ENCODE measurements at places on chromosomes 13 and 19.

- peak; percentile 25 for DNase-seq
Measured at GRCh38 chr13:112970552-112971287, 1.7 kb downstream of the MCF2L start.

DNA sequence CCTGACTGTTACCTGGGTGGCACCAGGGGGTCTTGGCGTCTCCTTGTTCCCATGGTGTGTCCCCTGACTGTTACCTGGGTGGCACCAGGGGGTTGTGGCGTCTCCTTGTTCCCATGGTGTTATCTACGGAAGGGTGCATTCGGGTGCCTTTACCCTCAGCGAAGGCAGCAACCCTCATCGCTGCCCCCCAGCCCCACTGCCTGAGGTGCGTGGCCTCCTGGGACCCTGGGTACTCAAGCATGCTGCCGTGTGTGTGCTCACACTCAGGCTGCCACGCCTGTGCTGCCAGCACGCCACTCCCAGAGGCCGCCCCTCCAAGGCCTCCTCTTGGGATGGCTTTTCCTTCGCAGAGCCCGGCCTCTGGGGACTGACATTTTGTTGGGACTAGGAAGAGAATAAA lies 25.1 kb downstream of the TFDP1 start:
- DNase-seq = no peak

GRCh38 chr13:48162217-48162616 lies 67.3 kb upstream of the MED4 start:
- DNase-seq = no peak

- DNase-seq = peak; percentile 96
Measured at GRCh38 chr19:35124098-35125060, 8.8 kb downstream of the FXYD3 start.

DNA sequence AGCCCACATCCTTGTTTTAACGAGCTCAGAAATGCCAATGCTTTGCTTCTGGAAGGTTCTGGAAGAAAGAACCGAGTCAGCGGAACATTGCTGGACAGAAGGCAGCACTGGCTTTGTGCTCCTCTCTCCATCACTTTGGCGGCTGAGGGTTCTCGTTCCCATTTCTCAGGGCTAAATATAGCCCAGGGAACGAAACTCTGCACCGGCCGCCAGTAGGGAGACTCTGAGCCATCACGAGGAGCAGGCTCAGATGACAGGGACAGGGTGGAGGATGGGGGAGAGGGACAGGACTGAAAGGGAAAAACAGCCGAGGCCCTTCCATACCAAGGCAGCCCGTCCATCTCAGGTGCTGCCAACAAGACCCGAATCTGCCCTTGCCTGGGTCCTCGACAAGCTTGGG lies 166.4 kb downstream of the CACNA1A start:
- DNase-seq = peak; percentile 29

DNA sequence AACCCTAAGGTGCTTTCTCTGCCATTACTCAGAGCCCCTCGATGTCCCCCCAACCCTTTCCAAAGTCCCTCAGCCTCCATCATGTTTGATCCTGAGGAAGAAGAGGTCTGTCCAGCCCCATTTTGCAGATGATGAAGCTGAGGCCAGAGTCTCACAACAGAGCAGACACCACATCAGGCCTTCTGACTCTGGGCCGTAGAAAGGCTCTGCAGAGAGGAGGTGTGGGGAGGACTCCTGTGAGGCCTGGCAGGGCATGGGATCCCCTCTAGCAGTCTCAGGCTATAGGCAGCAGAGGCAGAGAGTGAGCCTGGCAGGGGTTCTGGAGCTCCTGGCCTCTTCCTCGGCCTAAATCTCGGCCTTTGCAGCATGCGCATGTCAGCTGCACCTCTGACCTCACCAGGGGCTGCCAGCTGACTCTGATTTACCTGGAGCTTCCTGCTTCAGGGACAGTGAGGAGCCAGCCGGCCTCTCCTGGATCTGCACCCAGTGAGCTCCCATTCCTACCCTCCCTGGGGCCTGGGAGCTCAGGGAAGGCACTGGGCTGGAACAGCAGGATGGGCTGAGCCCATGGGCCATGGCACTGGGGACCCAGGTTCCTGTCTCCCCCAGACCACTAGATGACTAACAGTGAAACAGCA lies 41.7 kb upstream of the VSTM2B start:
- no peak for DNase-seq

DNA sequence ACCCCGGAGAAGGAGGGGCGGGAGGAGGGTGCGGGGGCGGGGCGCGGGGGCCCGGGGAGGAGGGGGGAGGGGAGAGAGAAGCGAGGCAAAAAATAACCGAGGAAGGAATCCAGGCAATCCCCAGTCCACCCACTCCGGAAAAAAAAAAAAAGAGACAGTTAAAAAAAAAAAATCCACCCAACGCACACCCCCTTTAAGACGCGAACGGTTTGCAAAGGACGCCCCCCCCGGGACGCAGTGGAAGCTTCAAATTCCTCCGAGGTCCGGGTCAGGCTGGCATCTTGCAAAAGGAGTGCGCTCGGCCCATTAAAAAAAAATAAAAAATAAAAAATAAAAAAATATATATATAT lies at the start of gene CACNA1A:
Gene CACNA1A (minus strand): TSS at position 9 of the 350 bp plus-strand sequence. CDS start 255 bp downstream, outside the sequence.
- DNase-seq = no peak

GRCh38 chr19:38919837-38920601 lies 8.0 kb upstream of the CCER2 start:
- DNase-seq = peak; percentile 60

DNA sequence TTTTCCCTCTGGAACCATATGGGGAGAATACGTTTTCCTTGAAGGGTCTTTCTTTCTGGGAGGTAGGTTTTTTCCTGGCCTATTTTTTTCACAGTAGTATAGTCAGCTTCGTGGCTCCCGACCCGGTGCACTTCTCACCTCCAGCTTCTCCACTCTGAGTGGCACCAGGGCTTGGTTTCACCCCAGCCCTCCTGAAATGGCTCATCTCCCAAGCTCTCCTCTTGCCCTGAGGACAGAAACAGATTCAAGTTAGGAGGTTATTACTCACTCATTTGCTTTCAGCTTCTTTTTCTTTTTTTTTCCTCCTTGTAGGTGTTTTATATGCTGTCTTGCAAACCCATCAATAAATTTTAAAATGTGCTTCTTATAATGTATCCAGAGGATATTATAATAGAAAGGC lies 199.3 kb downstream of the RFC3 start:
- no peak for DNase-seq

DNA sequence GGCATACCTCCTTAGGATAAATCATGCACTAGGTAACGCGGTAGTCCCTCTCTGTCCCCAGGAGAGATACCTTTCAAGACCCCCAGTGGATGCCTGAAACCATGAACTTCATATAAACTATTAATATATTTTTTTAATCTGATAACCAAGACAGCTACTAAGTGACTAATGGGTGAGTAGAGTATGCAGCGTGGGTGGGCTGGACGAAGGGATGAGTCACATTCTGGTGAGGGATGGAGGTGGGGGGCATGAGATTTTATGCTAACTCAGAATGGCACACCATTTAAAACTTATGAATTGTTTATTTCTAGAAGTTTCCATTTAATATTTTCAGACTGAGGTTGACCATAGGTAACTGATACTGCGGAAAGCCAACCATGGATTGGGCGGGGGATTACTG lies 46.2 kb downstream of the CDK8 start:
- no peak for DNase-seq

GRCh38 chr13:76872675-76873074 lies 13.5 kb downstream of the KCTD12 start:
- no peak for DNase-seq

DNA sequence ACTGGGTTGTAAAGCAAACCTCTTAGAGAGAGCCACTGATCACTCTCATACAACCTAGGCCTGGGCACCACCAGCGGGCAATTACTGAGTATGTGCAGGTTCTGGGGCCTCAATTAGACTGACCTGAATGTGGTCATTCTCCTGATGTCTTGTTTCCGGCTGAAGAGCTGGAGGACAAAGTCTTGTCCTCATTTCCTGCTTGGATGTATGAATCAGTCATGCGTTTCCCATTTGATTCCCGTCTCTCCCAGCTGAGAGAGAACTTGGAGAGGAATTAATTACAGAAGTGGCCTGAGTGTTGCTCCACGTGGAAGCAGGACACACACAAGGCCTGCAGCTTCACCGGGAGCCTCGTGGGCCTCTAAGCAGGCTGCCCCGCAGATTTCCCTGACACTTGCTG lies 799.3 kb upstream of the ARGLU1 start:
- DNase-seq = no peak

DNA sequence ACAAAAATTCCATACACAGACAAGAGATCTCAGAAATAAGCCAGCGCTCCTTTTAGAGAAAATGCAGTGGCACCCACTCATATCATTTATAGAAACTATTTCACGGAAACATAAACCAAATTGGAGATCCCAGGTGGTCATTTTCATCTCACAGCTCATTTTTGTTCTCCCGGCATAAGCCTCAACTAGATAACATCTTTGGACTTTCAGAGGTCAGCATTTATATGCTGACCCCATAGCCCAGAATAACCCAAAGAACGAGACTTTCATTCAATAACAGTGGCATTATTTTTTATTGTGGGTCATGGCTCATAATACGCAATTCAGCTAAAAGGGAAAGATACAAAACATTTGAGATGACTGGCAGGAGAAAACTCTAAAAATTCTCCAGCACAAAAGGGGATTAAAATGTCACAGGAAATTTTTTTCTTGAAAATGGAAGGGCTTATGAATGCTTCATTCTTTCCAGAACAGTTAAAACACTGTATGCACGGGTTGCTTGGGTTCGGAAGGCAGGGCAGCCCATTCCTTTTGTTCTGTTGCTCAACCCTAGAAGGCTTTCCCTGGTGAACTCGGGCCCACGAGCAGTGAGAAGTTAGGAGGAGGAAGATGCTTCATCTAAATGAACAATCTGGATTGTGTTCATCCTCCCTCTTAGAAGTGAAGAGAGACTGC lies 24.0 kb downstream of the STARD13 start:
- no peak for DNase-seq

- DNase-seq = no peak
Measured at GRCh38 chr19:918481-919198, 1.5 kb downstream of the KISS1R start.

DNA sequence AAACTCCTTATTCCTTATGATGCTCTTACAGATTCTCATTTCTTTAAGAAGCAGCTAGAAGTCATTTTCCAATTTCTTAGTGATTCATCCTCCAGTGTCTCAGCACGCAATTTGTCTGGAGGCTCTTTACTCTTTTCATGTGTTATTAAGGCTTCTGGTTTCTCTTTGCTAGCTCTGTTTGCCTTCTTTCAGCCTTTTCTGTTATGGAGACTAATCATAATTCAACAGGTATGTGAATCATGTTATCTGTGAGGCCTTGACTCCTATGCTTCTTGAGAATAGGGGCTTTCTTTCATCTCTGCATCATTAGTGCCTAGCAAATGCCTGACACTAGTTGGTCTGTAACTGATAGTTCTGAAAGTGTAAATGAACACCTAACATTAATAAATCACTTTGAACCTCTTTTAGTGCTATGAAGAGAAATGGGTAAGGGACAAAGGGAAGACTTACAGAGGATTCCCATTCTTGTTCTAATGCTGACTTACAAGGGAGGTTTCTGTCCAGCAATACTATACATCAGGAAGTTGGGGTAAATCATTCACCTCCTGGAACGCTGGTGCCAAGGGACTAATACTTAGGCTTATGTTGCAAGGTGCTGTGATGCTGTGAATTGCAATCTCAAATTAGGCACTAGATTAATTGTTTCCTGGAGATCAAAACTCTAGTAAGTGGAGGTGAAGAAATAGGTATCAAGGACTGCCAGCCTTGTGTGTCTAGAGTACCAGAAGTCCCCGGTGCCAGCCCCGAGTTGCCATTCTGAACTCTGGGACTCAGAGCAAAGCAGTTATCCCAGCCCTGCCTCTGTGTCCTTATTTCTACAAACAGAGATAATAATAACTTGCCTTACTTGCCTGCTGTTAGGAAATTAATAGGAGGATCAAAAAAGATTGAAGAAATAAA lies 265.6 kb downstream of the DCLK1 start:
- no peak for DNase-seq

DNA sequence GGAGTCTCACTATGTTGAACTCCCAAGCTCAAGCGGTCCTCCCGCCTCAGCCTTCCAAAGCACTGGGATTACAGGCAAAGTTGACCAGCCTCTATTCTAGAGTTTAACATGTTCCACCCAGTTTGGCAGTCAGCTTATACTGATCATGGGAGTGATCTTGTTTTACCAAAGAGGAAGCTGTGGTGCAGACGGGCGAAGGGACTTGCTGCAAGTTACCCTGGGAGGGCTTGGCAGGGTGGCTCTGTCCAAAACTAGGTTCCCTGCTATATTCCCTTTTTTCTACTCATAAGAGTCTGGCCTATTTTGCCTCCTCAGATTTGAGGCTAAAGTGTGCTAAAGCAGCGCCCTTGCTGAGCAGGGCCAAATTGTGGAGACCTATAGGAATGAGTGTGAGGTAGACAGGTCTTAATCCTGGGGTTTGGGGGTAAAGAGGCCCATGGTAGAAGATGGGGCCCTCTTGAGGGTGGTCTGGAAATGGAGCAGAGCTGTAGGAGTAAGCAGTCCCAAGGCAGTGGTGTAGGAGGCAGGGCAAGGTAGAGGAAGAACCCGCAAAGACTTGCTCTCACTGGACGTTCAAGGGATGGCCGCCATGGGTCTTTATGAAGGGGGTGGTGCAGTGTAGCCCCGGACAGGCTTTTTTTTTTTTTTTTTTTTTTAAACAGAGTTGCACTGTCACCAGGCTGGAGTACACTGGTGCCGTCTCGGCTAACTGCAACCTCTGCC lies 3.3 kb downstream of the RPS19 start:
- no peak for DNase-seq

DNA sequence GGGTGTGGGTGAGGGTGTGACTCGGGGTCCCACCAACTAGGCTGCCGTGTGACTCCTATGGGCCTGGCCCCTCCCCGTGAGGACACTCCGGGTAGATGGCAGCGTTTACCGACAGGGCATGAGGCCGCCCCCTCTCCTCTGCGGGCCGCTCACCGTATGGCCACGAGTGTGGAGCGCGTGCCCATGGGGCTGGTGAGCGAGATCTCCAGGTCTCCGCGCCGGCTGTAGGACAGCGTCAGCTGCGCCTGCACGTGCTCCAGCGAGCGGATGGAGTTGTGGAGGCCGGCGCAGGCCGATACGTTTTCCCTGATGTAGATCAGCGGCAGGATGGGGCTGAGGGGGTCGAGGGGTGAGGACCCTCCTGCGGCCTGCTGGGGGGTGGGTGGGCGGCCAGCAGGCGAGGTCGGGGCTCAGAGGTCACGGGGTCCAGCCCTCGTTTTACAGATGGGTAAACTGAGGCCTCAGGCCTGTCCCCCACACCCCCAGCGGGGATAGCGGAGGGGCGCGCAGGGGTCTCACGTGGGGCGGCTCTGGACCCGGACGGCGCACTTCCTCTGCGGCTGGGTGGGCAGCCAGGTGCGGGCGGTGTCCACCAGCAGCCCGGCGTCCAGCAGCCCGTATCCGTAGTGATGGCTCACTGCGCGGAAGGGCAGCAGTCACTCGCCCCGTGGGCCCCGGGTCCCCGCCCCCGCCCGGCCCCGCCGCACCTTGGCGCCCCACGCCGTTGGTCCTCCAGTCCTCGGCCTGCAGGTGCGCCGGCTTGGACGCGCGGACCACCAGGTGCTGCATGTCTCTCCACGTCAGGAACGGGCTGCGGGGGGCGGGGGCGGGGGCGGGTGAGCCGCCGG lies 4.3 kb upstream of the C19orf25 start:
- DNase-seq = no peak

DNA sequence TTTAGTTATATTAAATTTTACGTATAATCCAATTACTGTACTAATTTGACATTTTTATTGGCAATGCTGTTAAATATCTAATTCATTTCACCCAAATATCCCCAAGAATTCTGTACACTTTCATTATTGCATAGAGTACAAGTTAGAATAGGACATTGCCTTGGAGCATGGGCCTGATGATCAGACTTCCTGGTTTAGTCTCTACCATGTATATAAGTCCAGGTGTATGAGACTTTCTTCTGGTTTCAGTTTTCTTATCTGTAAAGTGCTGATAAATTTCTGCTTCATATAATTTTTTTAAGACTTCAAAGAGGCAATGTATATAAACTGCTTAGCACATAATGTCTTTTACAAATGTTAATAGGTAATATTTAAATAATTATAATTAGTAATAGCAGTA lies 179.4 kb downstream of the KLF12 start:
- DNase-seq = no peak

All from tibial artery (tissue), 4 donors.